ENCODE measurements at places on chromosomes 11 and 22. TPM values are rescaled to one million over a fixed set of nuclear protein-coding genes. Genes with fewer than 3 reads are reported as not detected.

GRCh38 chr22:24068377-24068680, 57.2 kb downstream of the CABIN1 start:
- H3K4me1 ChIP-seq, result no peaks in the 10 kb centered on the region
- no peak overlapping the region for H3K27ac ChIP-seq
- H3K27me3 ChIP-seq, result no peaks in the 10 kb centered on the region
- no peak for DNase-seq

- H3K4me3 ChIP-seq, result no peak overlapping the region
- H3K36me3 ChIP-seq, result no peaks in the 10 kb centered on the region
- DNase-seq, result peak; percentile 90
- H3K4me1 ChIP-seq, result peaks cover 20% of the 10 kb centered on the region
Observed at GRCh38 chr22:44202261-44202789, 21.6 kb downstream of the PARVG start.

GRCh38 chr11:27355575-27356104, 7.4 kb downstream of the CCDC34 start:
- no peaks in the 10 kb centered on the region for H3K27me3 ChIP-seq
- DNase-seq, result no peak
- no peak overlapping the region for H3K27ac ChIP-seq
- H3K36me3 ChIP-seq, result no peaks in the 10 kb centered on the region
- H3K4me1 ChIP-seq, result peaks cover 3% of the 10 kb centered on the region

DNA sequence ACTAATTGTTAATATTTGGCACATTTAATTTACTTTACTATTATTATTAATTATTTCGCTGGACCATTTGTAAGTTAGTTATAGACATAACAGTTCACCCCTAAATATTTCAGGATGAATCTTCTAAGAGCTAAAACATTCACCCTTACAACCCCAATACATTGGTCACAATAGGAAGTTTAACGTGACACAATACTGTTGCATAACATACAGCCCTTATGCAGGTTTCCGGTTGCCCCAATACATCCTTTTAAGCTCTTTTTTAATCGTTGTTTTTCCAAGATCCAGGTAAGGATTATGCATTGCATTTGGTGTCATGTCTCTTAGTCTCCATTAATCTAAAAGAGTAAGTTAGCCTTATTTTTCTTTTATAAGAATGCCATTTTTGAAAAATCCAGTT, 71.2 kb downstream of the HSD17B12 start:
- no peak for DNase-seq
- H3K4me3 ChIP-seq, result no peak overlapping the region
- H3K36me3 ChIP-seq, result no peaks in the 10 kb centered on the region

DNA sequence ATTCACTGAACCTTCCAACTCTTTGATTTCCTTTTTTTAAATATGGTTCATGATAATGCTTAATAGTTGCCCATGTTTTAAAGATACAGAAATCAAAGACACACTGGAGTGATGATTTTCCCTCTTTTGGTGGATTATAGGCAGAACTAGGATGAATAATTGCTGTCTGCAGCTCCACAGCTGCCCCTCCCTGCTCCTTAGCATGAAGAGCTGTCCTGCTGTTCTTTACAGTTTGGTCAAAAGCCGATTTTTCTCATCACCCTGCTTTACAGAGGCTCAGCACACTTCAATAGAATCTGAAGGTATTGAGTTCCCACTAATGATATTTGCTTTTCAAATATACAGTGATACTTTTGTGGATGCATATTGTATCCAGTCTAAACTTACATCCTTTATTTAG, 202.6 kb downstream of the AASDHPPT start:
- H3K4me3 ChIP-seq, result no peak overlapping the region
- H3K27ac ChIP-seq, result no peak overlapping the region
- no peaks in the 10 kb centered on the region for H3K36me3 ChIP-seq
- DNase-seq, result no peak

DNA sequence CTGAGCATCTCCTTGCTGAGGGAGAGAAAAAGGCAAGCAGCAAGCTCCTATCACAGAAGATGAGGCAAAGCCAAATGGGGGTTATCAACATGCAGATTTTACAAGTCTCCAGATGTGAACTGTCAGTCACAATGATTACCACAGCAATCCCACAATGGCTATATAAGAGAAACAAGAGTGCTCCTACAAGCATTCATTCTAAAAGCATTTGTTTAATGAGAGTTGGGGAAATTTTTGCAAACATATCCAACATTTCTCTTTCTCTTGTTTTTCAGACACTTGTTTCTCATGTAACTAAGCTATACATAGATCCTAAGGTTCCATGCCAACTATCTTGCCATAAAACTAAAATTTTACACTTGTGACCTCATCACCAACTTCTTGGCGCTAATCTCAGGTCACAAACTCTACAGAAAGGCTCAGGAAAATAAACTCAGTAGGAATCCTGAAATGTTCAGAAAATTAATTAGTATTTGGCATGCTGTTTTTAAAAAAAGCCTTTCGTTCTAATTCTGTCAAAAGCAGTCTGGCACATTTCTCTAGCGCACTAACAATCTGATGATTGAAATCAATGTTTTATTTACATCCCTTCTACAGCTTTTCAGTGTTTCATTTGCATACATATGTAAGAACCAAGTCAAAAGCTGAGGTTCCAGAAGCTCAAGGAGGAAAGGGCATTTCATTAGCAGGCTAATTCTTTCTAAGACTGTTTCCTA, 199.5 kb downstream of the TTC28 start:
- H3K4me3 ChIP-seq, result no peak overlapping the region
- peaks cover 3% of the 10 kb centered on the region for H3K4me1 ChIP-seq
- H3K36me3 ChIP-seq, result no peaks in the 10 kb centered on the region
- DNase-seq, result peak; percentile 27
- no peaks in the 10 kb centered on the region for H3K27me3 ChIP-seq

DNA sequence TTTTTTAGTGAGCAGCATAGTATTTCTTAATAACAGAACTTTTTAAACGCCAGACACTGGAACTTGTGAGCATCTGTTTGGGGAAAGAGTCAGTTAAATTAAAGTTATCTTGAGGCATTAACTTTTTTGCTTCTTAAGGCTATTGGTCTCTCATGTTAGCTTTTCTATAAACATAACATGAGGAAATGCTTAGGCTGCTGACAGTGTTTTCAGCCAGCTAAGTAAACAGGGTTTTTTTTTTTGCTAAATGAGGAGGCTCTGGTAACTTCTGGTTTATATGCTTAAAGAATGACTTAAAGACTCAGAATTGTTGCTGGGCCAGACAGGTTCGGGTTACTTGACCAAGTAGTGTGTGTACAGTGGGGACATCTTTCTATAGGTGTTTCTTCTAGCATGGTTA, 95.8 kb upstream of the ALKBH3 start:
- no peak overlapping the region for H3K4me3 ChIP-seq
- no peaks in the 10 kb centered on the region for H3K27me3 ChIP-seq
- peaks cover 11% of the 10 kb centered on the region for H3K4me1 ChIP-seq
- peak; percentile 73 for DNase-seq

DNA sequence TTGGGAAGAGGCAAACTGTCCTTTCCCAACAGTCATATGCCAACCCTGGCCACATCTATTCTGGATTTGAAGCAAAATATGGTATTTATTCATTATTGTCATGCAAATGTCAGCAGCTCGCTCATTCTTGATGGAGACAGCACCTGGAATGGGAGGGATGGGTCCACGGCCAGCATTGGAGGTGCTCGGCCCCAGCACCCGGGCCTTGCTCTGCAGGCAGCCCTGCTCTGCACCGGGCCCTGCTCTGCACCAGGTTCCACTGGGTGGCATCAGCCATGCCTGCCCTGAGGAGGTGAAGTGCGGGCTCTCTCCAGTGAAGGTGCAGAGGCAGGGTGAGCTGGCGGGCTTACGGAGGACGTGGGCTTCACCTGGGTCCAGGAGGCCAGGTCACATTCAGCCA, 19.8 kb downstream of the LRP5 start:
- no peaks in the 10 kb centered on the region for H3K27me3 ChIP-seq
- no peak overlapping the region for H3K4me3 ChIP-seq
- DNase-seq, result no peak
- H3K4me1 ChIP-seq, result peaks cover 18% of the 10 kb centered on the region
- H3K36me3 ChIP-seq, result no peaks in the 10 kb centered on the region

GRCh38 chr11:87260811-87261210, 223.1 kb downstream of the TMEM135 start:
- H3K4me3 ChIP-seq, result no peak overlapping the region
- H3K4me1 ChIP-seq, result no peaks in the 10 kb centered on the region
- no peaks in the 10 kb centered on the region for H3K27me3 ChIP-seq
- DNase-seq, result no peak
- no peak overlapping the region for H3K27ac ChIP-seq
- H3K36me3 ChIP-seq, result no peaks in the 10 kb centered on the region

DNA sequence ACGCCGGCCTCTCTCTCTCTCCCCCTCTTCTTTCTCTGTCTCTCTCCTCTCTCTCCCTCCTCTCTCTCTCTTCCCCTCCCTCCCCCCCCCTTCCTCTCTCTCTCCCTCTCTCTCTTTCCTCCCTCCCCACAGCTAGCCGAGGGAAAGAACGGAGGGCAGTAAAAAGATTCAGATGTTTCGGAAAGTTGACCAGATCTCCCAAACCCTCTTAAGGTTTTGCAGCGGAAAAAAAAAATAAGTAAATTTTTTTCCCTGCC, 195 bp upstream of the ALX4 start:
- no peaks in the 10 kb centered on the region for H3K36me3 ChIP-seq
- H3K4me1 ChIP-seq, result peaks cover 2% of the 10 kb centered on the region
- H3K4me3 ChIP-seq, result no peak overlapping the region
- peaks cover 93% of the 10 kb centered on the region for H3K27me3 ChIP-seq

- H3K4me1 ChIP-seq, result no peaks in the 10 kb centered on the region
- H3K4me3 ChIP-seq, result no peak overlapping the region
- DNase-seq, result no peak
- no peak overlapping the region for H3K27ac ChIP-seq
- no peaks in the 10 kb centered on the region for H3K36me3 ChIP-seq
Observed at GRCh38 chr11:72588421-72589410, 85.5 kb downstream of the PDE2A start.

DNA sequence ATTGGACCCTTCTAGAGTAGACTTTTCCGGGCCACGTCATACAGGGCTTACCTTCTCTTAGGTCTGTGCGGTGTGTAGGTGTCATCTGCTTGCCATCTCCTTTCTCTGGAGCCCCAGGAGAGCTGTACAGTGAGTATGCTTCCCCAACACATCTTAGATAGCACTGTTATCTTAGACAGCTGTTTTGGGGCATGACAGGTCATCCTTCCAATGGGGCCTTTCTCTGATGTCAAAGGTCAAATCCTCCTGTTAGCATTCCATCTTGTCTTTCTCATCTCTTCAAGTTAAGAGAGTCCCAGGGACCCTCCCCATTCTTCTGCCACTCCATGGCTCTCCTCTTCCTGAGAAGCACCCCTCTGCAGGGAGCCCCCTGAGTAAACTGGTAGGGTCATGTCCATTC, 31.0 kb upstream of the EIF3D start:
- peaks cover 5% of the 10 kb centered on the region for H3K4me1 ChIP-seq
- no peak overlapping the region for H3K4me3 ChIP-seq
- no peaks in the 10 kb centered on the region for H3K36me3 ChIP-seq
- DNase-seq, result no peak
- no peak overlapping the region for H3K27ac ChIP-seq

DNA sequence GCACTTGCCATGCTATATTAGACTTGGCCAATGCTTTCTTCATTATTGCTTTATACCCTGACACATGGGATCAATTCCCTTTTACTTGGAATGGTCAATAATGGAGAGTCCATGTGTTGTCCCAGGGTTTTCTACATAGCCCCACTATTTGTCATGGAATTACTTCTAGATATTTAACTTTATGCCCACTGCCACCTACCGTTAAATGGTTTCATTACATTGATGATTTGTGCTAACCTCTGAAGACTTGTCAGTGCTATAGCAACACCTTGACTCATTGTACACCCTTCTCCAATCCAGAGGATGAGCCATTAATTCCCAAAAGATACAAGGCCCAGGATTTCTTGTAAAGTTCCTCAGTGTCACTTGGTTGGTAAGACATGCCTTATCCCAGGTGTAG, 31.4 kb upstream of the SLC22A25 start:
- no peak overlapping the region for H3K27ac ChIP-seq
- no peaks in the 10 kb centered on the region for H3K4me1 ChIP-seq
- no peaks in the 10 kb centered on the region for H3K36me3 ChIP-seq
- DNase-seq, result no peak
- H3K4me3 ChIP-seq, result no peak overlapping the region

GRCh38 chr22:49574205-49574880, 253.3 kb downstream of the BRD1 start:
- H3K36me3 ChIP-seq, result no peaks in the 10 kb centered on the region
- H3K4me1 ChIP-seq, result no peaks in the 10 kb centered on the region
- H3K4me3 ChIP-seq, result no peak overlapping the region
- H3K27me3 ChIP-seq, result no peaks in the 10 kb centered on the region
- H3K27ac ChIP-seq, result no peak overlapping the region

GRCh38 chr11:106875013-106875412, 143.3 kb downstream of the GUCY1A2 start:
- no peaks in the 10 kb centered on the region for H3K36me3 ChIP-seq
- H3K4me1 ChIP-seq, result no peaks in the 10 kb centered on the region
- H3K27ac ChIP-seq, result no peak overlapping the region
- H3K27me3 ChIP-seq, result no peaks in the 10 kb centered on the region

DNA sequence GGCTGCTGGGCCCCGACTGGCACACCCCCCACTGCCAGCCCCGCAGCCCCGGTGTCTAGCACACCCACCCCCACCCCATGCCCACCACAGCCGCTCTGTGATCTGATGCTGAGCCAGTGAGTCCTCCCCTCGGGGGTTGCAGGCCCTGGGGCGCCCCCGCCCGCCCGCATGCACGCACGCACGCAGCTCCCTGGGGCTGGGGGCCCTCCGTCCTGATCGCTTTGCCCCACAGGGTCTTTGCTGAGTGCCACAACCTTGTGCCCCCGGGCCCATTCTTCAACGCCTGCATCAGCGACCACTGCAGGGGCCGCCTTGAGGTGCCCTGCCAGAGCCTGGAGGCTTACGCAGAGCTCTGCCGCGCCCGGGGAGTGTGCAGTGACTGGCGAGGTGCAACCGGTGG, 32.3 kb downstream of the MUC5B start:
- DNase-seq, result no peak
- H3K4me1 ChIP-seq, result no peaks in the 10 kb centered on the region
- no peaks in the 10 kb centered on the region for H3K27me3 ChIP-seq
- no peak overlapping the region for H3K27ac ChIP-seq
- no peak overlapping the region for H3K4me3 ChIP-seq

- H3K27me3 ChIP-seq, result no peaks in the 10 kb centered on the region
- H3K36me3 ChIP-seq, result no peaks in the 10 kb centered on the region
- H3K4me1 ChIP-seq, result no peaks in the 10 kb centered on the region
- H3K27ac ChIP-seq, result no peak overlapping the region
- DNase-seq, result no peak
Observed at GRCh38 chr11:134508219-134508990, 96.4 kb upstream of the B3GAT1 start.

INPPL1 gene
- total RNA-seq, result 27.4 TPM

MRGPRX4 gene
- under 0.01 TPM for total RNA-seq

Measured in IMR-90 (cell line).